ENCODE measurements at places on chromosomes 3 and 15.

DNA sequence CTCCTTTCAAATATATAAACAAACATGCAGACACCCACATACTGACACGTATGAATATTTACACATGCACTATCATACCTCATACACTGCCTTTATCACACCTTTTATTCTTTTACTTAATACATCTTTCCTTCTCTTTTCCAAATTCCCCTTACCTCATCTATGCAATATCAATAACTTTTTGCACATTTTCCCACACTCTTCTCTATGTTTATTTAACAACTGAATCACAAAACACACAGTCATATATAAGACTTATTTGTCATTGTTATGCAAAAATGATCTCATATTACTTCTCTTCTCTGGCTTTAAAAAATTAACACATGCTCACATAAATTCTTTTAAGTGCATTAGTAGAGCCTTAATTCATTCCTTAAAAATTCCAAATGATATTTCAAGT lies 461.4 kb downstream of the DIPK2A start:
- DNase-seq: no peak

DNA sequence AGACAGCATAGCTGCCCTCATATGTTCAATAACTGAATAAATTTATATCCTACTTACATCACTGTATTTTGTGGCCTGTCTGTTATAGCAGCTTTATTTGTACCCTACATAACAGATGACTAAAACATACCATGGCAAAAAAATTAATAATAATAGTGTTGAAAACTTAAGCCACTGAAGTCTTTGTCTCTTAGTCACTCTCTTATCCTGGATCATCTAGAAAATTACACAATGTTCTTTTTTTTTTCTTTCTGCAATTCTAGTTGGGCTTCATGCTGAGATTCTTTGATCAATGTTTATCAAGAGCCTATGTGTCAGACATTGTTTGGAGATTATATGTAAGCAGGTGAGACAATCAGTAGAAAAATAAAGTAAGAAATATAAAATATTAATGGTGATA lies 519.3 kb upstream of the ARPP21 start:
- DNase-seq: no peak

- no peak for DNase-seq
These were observed 4.9 kb downstream of the ISL2 start for GRCh38 chr15:76341366-76342057.

- no peak for DNase-seq
These were observed 365.8 kb downstream of the FOXP1 start for GRCh38 chr3:71217640-71218222.

Measured in stimulated activated CD4-positive, alpha-beta T cell treated with anti-CD3 and anti-CD28 coated beads, Interleukin-12 subunit alpha, Interleukin-12 subunit beta, amount 100 ng/mL, for 24 hours (primary cell).